Breast epithelium (tissue), 4 donors: ENCODE measurements at places on chromosomes 5 and 9.

GRCh38 chr5:160379511-160379910 is 9.1 kb upstream of the C1QTNF2 start:
- no peak for DNase-seq

DNA sequence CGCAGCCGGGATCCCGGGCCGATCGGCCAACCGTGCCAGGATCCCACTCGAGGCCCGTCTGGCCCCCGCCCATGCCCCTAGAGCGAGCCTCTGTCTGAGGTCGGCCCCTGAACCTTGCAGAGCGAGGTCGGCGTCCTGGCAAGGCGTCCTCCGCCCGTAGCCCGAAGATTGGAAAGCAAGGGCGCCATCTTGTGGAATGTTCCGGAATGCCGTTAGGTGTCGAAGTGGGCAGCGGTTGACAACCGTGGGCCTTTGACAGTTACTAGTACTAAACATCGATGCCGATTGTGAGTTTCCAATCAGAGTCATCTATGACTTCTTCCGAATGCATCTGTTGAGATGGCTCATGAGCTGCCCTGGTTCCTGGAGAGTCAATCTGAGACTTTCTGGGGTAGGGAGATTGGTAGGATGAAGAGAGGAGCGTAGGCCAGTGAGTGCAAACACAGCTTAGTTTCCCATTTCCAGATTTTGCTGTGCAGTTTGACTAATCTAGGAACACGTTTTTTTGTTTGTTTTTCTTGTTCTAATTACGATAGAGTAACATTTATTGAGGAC is 923 bp upstream of the PLK2 start:
- DNase-seq: peak; percentile 87

- DNase-seq: no peak
Observed at GRCh38 chr9:129422843-129423192, 198.1 kb downstream of the C9orf50 start.

GRCh38 chr9:111037708-111038330 is 451 bp downstream of the LPAR1 start:
- DNase-seq: no peak

GRCh38 chr9:112856843-112857242 is 33.8 kb downstream of the SLC46A2 start:
- DNase-seq: no peak
